Activated CD4-positive, alpha-beta T cell treated with anti-CD3 and anti-CD28 coated beads, Interleukin-2, amount 10 ng/mL, durations not matched to agents 7 days and 5 days (primary cell): ENCODE measurements at places on chromosomes 7 and 10. TPM values are rescaled to one million over a fixed set of nuclear protein-coding genes. Genes with fewer than 3 reads are reported as not detected.

GRCh38 chr10:34721208-34721840, 93.8 kb downstream of the PARD3 start:
- no peak overlapping the region for H3K4me3 ChIP-seq
- no peaks in the 10 kb centered on the region for H3K36me3 ChIP-seq
- H3K27me3 ChIP-seq, result peaks cover 4% of the 10 kb centered on the region
- H3K27ac ChIP-seq, result no peak overlapping the region

- no peak for DNase-seq
- no peak overlapping the region for H3K4me3 ChIP-seq
Measured at GRCh38 chr7:75889223-75889825, 10.5 kb downstream of the RHBDD2 start.

DNA sequence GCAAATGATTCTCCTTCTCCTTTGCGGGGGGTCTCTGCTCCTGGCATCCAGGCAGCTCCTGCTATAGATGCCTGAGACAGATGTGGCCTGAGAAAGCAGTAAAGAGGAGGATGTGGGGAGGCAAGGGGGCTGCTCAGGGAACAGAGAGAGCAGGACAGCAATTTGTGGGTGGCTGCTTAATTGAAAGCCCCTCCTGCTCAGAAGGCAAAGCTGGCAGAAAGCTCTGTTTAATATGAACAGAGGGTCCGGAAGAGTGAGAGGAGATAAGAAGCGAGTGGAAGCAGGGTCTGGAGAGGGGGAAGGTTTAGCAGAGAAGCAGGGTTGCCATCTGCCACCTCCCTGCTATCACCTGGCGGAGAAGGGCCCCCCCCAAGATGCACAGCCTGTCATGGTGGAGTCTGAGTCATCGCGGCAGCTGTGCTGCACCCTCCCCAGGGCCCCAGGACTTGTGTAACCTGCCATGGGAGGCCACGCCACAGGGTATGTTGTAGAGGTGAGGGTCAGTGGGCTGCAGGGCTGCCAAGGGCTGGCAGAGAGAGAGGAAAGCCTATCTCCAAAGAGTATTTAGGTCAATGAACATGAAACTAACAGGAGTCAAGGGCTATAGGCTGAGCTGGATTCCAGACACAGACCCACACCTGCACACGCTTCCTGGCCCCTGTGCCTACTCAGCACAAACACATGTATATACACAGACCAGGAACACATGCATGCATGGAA, 1109.8 kb upstream of the AUTS2 start:
- DNase-seq, result no peak
- no peaks in the 10 kb centered on the region for H3K4me1 ChIP-seq
- H3K36me3 ChIP-seq, result no peaks in the 10 kb centered on the region
- H3K27me3 ChIP-seq, result no peaks in the 10 kb centered on the region

GRCh38 chr10:23371073-23371472, 26.5 kb upstream of the C10orf67 start:
- DNase-seq, result no peak
- peaks cover 7% of the 10 kb centered on the region for H3K36me3 ChIP-seq
- no peak overlapping the region for H3K4me3 ChIP-seq
- H3K4me1 ChIP-seq, result peaks cover 58% of the 10 kb centered on the region

DNA sequence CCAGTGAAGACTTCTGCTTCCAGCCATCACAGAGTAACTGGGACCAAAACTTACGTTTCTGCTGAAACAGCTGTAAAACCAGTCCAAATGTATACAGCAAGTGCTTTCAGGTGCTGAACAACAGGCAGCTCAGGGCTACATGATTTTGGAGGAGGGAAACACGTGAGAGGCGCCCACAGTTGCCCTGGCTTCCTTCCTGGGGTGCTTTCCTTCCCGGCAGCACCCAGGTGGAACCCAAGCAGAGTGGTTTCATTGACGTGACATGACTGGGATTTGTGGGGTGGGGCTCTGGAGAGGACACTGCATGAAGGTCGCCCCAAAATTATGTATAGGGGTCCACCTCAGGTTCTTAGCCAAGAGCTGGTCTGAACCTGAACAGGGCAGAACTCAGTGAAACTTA, 34.2 kb downstream of the IL2RA start:
- peaks cover 43% of the 10 kb centered on the region for H3K4me1 ChIP-seq
- no peaks in the 10 kb centered on the region for H3K27me3 ChIP-seq
- peaks cover 70% of the 10 kb centered on the region for H3K36me3 ChIP-seq
- H3K27ac ChIP-seq, result peak overlapping the region; percentile 57
- no peak overlapping the region for H3K4me3 ChIP-seq

The FAM25G gene
- not detected for total RNA-seq

DNA sequence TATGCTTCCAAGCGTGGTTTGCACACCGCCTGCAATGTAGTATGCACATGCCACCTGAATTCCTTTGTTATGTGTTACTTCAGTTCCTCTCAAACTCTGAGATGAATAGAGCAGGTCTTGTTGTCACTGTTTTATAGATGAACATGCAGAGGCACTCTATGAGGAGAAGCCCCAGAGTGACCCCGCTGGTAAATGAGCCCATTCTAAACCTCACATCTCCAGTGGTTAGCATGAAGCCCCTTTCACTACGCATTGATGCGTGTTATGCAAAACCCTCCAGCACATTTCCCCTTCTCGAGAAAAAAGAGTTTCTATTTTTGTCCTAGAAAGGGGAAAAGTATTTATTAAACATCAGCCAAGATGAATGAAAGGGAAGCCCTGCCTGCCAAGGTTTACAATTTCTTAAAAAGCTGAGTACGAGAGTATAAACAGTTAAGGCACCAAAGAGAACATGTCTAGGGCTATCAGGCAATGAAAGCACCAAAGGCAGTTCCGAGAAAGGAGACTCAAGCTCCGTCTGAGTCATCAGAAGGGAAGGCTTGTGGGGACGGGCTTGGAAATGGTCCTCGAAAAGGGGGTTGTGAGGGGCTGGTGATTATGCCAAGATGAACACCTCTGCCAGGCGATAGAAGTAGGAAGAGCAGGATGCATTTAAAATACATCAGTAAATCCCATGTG, 58.7 kb upstream of the PFKP start:
- H3K27ac ChIP-seq, result no peak overlapping the region
- H3K27me3 ChIP-seq, result peaks cover 29% of the 10 kb centered on the region
- no peak overlapping the region for H3K4me3 ChIP-seq
- H3K36me3 ChIP-seq, result no peaks in the 10 kb centered on the region

GRCh38 chr7:12814828-12815227, 127.4 kb downstream of the ARL4A start:
- H3K4me1 ChIP-seq, result no peaks in the 10 kb centered on the region
- H3K4me3 ChIP-seq, result no peak overlapping the region
- H3K27ac ChIP-seq, result no peak overlapping the region
- H3K36me3 ChIP-seq, result no peaks in the 10 kb centered on the region

DNA sequence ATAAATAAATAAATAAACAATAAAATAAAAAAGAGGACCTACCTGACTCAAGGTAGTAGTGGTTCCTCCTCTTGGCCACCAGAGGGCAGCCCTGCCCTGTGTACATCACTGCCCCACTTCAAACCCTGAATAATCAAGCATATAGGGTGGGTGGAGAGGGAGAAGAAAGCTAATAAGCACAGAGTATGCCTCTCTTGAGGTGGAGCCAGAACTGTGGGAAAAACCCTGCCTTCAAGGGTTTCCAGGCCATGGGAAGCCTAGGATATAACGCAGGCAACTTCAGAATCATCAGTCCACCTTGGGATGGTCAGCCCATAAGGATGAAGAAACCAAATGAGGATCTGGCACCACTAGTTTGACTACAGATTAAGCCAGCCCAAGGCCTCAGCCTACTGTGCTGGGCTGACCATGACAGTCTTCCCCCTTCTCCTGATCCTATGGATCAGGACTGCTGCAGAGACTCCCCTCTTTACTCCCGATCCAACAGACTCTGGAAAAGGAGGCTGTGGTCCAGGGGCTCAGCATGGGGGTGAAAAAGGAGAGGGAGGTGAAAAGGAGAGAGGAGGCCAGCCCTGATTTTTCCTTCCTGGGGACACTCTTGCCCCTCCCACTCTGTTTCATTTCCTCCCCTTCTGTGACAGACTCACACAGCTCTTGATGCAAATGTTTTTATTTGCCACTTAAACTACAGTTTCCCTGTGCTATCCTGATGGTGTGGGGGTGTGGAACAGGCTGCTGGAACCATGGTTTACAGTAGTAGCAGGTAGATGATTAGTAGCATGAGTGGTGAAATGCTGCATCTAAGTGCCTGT, 10.1 kb downstream of the AVPI1 start:
- peaks cover 13% of the 10 kb centered on the region for H3K4me1 ChIP-seq
- H3K27me3 ChIP-seq, result no peaks in the 10 kb centered on the region
- no peak overlapping the region for H3K4me3 ChIP-seq
- peak overlapping the region; percentile 54 for H3K27ac ChIP-seq
- DNase-seq, result peak; percentile 50

- H3K27me3 ChIP-seq, result no peaks in the 10 kb centered on the region
- DNase-seq, result no peak
- H3K4me1 ChIP-seq, result peaks cover 1% of the 10 kb centered on the region
- H3K4me3 ChIP-seq, result no peak overlapping the region
- H3K27ac ChIP-seq, result no peak overlapping the region
Measured at GRCh38 chr10:3692387-3692999, 92.5 kb downstream of the KLF6 start.

DNA sequence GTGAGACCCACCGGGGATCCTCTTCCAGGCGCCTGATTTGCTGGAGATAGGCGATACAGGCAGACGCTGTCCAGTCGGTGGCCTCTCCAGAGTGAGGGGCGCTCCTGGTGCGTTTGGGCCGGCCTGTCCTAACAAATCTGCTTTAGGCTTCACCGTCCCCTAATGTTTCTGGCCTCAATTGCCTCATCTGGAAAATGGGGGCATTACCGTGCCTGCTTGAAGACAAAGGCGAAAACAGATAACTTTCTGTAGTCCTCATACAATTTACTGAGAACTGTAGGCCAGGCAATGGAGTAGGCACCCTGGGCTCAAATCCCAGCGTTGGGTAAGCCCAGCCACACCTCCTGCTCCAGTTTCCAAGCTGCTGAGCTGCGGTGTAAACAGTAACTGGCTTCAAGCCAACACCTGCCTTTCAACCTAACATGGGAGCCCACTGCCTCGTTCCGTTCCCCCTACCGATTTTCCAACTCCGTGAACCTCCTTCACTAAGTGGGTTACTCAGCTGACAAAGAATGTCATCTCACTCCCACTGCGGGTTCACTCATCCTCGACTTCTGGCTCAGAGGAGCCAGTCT, 589 bp upstream of the ZFAND4 start:
- peaks cover 35% of the 10 kb centered on the region for H3K4me1 ChIP-seq
- peaks cover 7% of the 10 kb centered on the region for H3K36me3 ChIP-seq
- no peak for DNase-seq
- H3K27me3 ChIP-seq, result peaks cover 4% of the 10 kb centered on the region

- peak overlapping the region; percentile 37 for H3K27ac ChIP-seq
- DNase-seq, result no peak
- H3K4me3 ChIP-seq, result no peak overlapping the region
- peaks cover 4% of the 10 kb centered on the region for H3K4me1 ChIP-seq
- H3K36me3 ChIP-seq, result peaks cover 29% of the 10 kb centered on the region
- no peaks in the 10 kb centered on the region for H3K27me3 ChIP-seq
Measured at GRCh38 chr10:72059843-72060822, 28.2 kb downstream of the SPOCK2 start.

- DNase-seq, result no peak
- H3K4me1 ChIP-seq, result peaks cover 15% of the 10 kb centered on the region
- no peak overlapping the region for H3K27ac ChIP-seq
- H3K4me3 ChIP-seq, result no peak overlapping the region
- H3K27me3 ChIP-seq, result no peaks in the 10 kb centered on the region
Measured at GRCh38 chr7:151744656-151745638, 132.0 kb downstream of the PRKAG2 start.

The CRYGN gene
- not detected for total RNA-seq

The NYAP1 gene
- 0.23 TPM for total RNA-seq

DNA sequence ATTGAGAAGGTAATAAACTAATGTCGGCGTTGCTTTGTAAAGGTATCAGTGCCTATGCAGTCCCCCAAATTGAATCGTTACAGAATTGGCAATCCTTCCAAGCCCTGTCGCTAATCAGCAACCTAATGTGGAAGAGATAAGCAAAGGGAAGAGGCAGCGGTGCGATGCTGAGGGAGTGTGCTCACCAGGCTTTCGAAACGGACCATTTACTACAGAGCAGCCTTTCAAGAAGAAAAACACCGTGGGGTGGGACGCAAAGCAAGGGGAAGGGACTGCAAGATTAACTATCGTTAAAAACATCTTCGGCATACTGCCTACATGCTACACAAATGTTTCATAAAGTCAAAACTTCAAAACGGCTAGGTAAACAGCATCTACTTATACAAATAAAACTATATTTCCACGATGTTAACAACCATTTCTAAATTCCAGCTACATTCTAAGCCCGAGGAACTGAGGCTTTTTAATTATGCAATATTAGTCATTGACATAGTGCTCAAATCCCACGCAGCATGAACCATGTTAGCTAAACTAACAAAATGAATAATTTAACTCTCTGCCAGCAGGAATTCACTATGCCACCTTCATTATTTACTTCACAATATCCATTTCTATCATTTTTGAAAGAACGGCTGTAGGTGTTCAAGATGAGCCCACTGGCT, 85.2 kb downstream of the CHCHD3 start:
- H3K27ac ChIP-seq, result no peak overlapping the region
- no peak overlapping the region for H3K4me3 ChIP-seq
- H3K27me3 ChIP-seq, result no peaks in the 10 kb centered on the region
- no peak for DNase-seq
- H3K4me1 ChIP-seq, result no peaks in the 10 kb centered on the region

The ZNF282 gene
- total RNA-seq, result 29.4 TPM

DNA sequence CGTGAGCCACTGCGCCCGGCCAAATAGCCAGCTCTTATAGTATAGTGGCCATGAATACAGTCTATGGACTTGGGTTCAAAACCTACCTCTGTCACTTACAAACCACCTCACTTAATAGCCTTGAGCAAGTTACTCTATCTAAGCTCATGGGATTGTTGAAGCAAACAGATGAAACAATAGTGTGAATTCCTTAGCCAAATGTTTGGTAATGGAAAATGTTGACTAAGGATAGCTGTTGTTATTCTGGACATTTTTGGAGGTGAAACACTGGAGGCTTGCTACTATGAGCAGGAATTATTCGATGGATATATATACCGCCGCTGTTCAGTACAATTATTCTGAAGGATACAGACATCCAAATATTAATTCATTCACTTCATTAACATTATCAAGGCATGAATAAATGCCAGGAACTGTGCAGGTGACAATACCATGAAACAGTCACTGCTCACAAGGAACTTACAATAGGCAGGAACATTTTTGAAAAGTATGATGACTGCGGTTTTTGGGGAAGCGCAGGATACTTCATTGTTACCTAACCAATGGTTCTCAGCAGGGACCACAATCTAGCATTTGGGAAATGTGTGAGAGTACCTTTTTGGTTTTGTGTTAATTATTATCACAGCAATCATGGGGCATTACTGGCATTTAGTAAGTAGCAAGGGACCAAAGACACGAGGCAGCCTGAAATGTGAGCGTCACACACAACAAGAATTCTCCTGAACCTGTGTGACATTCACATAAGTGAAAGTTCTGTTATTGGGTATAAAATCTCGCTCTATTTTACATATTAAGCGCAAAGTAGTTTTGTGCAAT, 55.7 kb downstream of the CUBN start:
- no peak overlapping the region for H3K4me3 ChIP-seq
- no peak for DNase-seq

- peaks cover 26% of the 10 kb centered on the region for H3K36me3 ChIP-seq
- no peak overlapping the region for H3K27ac ChIP-seq
- H3K4me1 ChIP-seq, result no peaks in the 10 kb centered on the region
- H3K27me3 ChIP-seq, result no peaks in the 10 kb centered on the region
- H3K4me3 ChIP-seq, result no peak overlapping the region
Measured at GRCh38 chr7:158329014-158329610, 258.5 kb downstream of the PTPRN2 start.
